Activated CD4-positive, alpha-beta T cell treated with anti-CD3 and anti-CD28 coated beads, Interleukin-2, amount 50 U/mL, for 4 hours (primary cell): ENCODE measurements at places on chromosomes 11 and 22.

DNA sequence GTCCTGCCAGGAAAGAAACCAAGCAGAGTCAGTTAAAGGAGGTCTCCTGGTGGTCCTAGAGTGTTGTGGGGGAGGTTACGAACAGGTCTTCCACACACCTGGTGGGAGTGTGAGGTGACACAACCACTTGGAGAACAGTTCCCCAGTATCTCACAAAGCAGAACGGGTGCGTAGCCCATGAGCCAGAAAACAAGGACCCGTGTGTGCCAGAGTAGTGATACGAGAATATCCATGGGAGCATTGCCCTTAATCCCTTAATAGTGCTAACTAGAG is 21.7 kb upstream of the CLDN5 start:
- DNase-seq: no peak

GRCh38 chr11:112727341-112727841 is 233.8 kb upstream of the NCAM1 start:
- no peak for DNase-seq

- DNase-seq: no peak
Measured at GRCh38 chr22:20751185-20751851, 22.6 kb upstream of the SERPIND1 start.

- DNase-seq: no peak
Measured at GRCh38 chr11:119584193-119585042, 144.6 kb downstream of the NECTIN1 start.

DNA sequence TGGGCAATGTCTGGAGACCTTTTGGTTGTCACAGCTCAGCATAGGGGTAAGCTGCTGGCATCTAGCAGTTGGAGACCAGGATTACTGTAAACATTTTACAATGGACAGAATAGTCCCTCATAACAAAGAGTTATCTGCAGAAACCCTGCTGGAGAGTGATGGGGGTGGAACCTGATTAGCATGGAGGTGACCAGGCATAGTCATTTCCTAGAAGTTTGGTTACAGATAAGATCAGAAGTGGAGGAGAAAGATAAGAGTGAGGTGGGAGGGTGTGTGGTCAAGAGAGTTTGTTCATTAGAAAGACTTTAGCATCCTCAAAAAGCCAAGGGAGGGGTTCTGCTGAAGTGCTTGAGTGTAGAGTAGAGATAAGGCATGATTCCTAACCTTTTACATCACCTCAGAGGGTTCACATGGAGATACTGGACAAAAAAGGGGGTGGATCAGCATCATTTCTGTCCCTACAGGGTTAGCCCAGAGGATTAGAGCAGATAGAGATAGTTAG is 38.8 kb downstream of the PRDM11 start:
- DNase-seq: no peak

DNA sequence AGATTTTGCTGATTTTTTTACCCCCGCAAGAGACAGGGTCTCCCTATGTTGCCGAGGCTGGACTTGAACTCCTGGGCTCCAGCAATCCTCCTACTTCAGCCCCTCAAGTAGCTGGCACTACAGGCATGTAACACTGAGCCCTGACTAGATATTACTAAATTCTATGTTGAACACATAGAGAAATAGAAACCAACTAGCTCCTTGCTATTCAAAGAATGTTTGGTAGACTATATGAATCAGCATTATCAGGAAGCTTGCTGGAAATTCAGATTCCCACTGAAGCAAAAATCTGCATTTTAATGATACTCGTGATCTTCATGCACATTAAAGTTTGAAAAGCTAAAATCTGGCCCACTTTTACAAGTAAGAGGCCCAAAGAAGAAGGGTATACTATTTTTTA is 11.9 kb downstream of the TMEM41B start:
- no peak for DNase-seq

DNA sequence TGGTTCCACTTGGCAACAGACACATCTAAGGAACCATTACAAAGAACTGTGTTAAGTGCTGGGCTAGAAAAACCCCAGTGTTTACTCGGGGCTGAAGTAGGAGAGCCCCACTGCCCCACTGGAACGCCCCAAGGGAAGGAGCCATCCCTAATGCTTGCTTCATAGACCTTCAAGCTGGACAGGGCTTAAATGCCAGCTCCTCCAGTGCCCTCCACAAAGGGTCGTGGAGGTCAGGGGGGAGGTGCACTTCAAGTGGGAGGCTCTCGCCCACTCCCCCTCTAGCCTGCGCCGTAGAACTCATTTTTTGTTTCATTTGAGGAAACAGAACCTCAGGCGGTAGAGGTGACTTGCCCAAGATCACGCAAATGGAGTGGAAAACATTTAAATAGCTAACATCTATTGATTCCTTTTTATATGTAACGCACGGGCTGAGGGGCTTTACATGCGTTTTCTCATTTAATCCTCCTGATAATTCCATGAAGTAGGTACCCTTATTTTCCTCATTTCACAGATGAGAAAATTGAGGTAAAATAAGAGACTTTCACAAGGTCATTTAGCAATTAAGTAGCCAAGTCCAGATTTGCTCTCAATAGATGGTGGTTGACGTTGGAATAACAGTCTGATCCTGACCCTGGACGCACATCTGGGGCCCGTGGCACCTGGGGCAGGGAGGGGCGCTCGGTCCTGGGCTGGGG is 545 bp upstream of the ZDHHC13 start:
- no peak for DNase-seq

GRCh38 chr11:44531116-44531504 is 34.4 kb upstream of the CD82 start:
- DNase-seq: no peak

DNA sequence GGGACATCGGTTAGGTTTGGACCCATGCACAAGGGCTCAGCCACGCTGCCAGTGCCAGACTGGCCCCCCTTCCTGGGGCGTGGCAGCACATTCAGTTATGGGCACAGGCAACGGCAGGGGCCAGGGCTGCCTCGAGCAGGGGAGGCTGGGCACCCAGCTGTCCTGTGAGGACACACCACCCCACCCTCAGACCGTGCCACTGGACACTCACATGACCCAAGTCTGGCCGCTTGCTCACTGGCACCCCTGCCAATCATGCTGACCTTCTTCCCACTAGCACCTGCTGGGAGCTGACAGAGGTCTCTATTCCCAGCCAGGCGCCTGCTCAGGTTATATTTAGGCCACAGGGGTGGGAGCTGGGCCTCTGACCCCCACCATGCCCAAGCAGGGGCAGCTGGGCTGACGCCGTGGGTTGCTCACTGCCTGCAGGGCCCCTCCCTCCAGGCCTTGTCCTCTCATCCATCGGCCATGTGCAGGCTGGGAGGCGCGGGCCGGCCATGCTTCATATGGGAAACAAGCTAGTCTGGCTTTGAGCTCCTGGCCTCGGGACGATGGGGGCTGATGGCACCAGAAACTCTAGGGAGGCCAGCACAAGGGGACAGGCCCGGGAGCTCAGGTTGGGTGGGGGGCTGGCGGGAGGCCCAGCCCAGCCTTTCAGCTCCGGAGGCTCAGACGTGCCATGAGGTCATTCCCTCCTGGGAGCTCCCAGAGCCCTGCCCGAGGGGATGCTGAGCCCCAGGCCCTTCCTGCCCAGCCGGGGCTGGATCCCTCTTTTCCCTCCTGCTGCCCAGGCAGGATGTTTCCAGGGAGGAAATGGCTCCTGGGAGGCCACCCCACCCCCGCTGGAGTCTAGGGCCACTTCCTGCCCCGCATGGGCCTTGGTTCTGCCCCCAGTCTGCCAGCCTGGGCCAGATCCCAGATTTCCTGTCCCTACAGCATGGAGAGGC is 15.2 kb upstream of the TBX1 start:
- no peak for DNase-seq

- no peak for DNase-seq
Measured at GRCh38 chr11:34181856-34182405, 76.5 kb downstream of the NAT10 start.

- no peak for DNase-seq
Measured at GRCh38 chr22:50260434-50260800, 1.1 kb downstream of the MAPK12 start.

GRCh38 chr11:86799680-86800075 is 664 bp upstream of the PRSS23 start:
- DNase-seq: no peak

GRCh38 chr22:42134100-42135020 is 3.8 kb upstream of the CYP2D6 start:
- no peak for DNase-seq

DNA sequence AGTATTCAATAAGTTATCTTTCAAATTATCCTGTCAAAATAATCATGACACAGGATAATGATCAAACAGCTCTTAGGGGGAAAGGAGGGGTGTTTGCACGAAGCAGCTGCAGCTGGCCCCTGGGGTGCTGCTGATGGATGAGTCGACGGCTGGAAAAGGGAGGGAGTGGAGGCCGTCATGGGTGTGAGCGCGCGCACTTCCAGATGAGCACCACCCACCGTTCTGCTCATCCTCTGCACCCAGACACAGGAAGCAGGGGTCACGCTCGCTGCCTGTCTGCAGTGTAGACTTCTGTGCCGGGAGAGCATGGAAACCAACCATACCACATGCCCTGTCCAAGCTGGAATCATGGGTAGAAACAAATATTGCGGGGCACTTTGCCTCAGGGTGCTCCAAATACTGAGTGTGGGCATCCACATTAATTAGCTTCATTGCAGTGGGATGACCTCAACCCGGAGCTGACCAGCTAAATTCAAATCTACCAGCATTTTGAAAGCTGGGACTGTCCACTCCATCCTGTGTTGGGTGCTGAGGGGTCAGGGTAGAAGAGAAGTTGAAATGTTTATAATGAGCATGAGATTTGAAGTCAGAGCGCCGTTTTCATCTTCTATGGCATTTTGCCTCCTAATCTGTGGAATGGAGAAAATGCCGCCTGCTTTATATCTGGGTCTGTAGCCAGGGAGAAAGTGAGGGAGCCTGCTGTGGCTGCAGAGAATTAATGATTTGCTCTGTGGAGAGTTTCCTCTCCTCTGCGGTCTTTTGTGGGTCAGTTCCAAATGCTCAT is 802.4 kb downstream of the TBC1D22A start:
- no peak for DNase-seq

DNA sequence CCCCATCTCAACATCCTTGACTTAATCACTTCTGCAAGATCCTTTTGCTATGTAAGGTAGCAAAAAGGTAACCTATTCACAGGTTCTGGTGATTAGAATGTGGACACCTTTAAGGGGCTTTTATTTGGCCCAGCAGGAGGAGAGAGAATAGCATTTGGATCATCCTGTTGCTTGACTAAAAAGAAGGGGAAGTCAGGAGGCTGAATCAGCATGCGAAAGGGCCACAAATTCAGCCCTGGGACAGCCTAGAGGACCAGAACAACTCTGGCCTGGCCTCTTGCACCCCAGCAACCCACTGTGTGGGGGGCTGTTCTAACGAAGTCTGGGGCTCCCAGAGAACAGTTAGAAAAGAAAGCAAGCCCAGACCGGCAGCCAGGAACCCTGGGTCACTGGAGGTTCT is 3.2 kb upstream of the HMOX1 start:
- DNase-seq: no peak

DNA sequence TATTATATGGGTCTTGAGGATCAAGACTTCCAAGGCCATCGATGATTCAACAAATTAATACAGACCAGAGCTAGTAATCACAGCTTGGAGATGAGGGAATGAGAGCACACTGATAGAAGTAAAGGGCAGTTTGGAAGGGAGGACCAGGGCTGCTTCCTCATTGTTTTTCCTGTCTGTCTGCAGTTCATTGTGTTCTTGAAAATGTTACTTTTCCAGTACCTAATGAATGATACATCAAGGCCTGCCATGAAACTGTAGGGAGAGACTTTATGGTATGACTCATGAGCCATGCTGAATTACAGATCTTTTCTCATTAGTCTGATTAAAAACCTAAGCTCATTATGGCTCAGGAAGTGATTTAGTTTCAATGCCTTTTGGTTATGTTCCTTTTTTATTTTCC is 855.6 kb downstream of the KCNA4 start:
- no peak for DNase-seq
